Right ventricle myocardium inferior (tissue), 1 donor: ENCODE measurements at places on chromosomes 7 and 10. TPM values are rescaled to one million over a fixed set of nuclear protein-coding genes. Genes with fewer than 3 reads are reported as not detected.

- no peak for DNase-seq
These were observed 546.5 kb upstream of the SEMA3D start for GRCh38 chr7:85733169-85733915.

DNA sequence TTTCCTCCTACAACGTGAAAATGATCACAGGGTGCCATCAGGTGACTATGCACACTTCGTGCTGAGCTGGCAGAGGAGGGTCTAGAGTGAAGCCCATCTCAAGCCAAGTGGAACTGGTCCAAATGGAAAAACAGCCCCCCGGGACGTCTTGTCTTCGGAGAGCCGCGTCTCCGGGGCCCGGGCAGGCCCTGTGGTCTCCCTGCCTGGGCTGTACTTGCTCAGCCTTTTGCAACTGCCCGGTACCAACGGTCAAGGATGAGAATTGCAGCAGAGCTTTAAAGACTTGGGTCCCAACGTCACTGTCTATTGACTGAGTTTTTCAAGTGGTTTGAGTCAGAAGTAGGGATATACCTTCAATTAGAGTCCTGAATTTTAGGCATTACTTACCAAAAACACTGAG lies 315.5 kb downstream of the PTPRN2 start:
- peak; percentile 17 for DNase-seq

Gene IL15RA
- 11.6 TPM for total RNA-seq

GRCh38 chr7:16891338-16891737 lies 9.6 kb upstream of the AGR3 start:
- DNase-seq, result no peak

DNA sequence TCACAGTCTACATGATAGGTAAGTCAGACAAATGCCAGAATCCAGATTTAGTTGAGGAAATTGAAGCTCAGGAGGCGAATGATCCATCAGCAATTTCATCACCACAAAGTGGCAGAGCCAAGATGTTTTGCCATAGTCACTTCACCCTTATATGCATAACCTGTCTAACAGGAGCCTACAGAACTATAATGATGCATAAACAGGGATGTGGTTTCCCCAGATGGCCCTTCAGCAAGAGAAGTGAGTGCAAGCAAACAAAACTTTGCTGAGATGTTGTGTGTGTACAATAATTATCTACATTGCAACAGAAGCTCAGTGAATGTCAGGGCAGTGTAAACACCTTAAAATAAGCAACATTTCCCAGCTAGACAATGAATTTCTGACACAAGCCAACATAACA lies 28.6 kb downstream of the PON3 start:
- no peak for DNase-seq

DNA sequence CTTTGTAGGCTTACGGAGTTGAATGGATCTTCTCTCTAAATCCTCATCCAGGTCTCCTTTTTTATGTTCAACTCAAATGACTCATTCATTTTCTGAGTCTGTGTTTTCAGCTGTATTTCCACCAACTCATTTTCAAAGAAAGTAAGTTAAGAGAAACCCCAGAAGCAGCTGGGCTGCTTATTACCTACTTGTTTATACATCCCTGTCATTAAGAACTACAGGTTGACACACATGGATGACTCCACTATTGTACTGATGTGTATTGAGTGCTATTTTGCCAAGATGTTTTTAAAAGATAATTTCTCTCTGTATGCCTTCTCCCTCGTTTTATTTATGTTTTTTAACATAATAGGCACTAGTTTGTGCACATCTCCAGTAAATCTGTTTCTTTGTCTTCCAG lies 41.9 kb downstream of the DGKI start:
- DNase-seq, result no peak

Gene ANXA8
- 1.1 TPM for total RNA-seq

Gene CLDN3
- total RNA-seq, result not detected

- no peak for DNase-seq
These were observed 8.7 kb downstream of the FAM200A start for GRCh38 chr7:99543081-99543671.

Gene YAE1
- total RNA-seq, result 19.0 TPM

DNA sequence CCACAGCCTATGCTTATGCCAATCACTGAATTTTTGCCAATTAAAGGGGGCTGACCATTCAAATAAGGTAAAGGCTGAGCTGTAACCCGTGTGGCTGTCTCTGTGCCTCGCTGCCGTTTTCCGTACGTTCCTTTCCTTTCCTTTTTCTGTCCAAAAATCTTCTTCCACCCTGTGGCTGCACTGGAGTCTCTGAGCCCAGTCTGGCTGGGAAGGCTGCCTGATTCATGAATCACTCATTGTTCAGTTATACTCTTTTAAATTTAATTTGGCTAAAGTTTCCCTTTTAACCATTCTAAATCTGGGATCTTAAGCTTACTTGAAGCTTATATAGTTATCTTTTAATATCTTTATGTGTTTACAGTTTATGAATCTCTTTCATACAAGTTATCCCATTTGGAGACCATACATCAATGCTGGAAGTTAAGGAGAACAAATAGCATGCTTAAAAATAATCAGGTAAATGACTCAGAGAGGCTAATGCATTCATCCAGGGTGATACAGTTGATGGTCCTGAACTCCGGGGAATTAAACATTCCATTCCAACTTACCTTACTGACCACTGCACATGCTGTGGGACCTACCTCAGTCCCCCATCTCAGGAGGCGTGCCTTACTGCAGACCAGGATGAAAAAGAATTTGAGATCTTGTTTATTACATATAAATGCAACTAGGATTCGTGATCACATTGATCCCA lies 385.3 kb upstream of the ADARB2 start:
- DNase-seq, result no peak

Gene ADCY1
- 5.9 TPM for total RNA-seq

- no peak for DNase-seq
These were observed 341.8 kb upstream of the SEMA3A start for GRCh38 chr7:84536271-84536870.

Gene MLXIPL
- 6.4 TPM for total RNA-seq

GRCh38 chr7:28077616-28078015 lies 103.0 kb downstream of the JAZF1 start:
- DNase-seq, result no peak

- DNase-seq, result no peak
These were observed 59.1 kb downstream of the FRMD4A start for GRCh38 chr10:14271621-14272020.

GRCh38 chr7:37083311-37084096 lies 359.2 kb upstream of the AOAH start:
- no peak for DNase-seq

DNA sequence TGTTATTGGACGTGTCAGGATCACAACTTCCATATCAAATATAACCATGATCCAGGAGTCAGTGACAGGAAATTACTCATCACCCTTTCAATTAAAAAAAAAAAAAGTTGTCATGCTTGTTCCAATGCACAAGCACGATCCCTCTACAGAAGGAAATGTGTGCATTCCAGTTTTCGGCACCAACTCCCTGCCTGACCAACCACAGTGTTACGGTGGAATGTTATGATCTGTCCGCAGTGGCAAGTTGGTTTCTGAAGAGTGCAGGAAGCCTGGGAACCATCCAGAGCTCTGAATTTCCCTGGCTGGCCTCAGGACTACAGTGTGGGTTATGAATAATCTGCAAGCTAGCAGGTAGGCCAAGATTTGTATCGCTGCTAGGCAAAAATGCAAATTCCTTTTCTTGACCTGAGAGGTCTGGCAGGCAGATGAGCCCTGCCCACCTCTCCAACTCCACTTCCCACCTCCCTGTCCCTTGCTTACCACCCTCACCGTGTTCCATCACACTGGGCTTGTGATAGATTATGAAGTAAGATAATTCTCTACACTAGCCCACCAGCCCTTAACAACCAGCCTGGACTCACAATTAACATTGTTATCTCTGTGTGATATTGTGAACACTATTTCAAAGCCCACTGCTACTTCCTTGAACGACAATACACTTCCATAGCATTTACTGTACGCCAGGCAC lies 20.4 kb downstream of the FRMPD2 start:
- DNase-seq, result no peak

Gene CHAT
- total RNA-seq, result not detected

Gene MYPN
- total RNA-seq, result 112 TPM

- no peak for DNase-seq
These were observed 24.7 kb downstream of the AFAP1L2 start for GRCh38 chr10:114379631-114380041.

Gene RARRES2
- 32.6 TPM for total RNA-seq

- DNase-seq, result no peak
These were observed 798.7 kb downstream of the IPMK start for GRCh38 chr10:57468894-57469432.

DNA sequence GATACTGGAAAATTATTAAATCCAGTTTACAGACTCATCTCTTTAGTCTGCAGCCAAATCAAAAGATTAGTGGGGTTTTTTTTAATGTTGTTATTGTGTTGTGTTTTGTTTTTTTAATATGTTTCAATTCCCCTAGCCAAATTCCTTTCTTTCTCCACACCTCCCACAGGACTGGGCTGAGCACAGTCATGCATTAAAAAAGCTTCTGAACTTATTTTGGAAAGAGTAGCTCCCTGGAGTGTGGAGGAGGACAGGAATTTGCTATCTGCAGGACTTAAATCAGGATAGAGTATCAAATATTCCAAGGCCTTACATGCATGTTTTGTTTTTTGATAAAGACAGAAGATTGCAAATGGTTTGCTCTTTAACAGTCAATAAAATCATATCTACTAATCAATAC lies 90.7 kb downstream of the GNAI1 start:
- no peak for DNase-seq

DNA sequence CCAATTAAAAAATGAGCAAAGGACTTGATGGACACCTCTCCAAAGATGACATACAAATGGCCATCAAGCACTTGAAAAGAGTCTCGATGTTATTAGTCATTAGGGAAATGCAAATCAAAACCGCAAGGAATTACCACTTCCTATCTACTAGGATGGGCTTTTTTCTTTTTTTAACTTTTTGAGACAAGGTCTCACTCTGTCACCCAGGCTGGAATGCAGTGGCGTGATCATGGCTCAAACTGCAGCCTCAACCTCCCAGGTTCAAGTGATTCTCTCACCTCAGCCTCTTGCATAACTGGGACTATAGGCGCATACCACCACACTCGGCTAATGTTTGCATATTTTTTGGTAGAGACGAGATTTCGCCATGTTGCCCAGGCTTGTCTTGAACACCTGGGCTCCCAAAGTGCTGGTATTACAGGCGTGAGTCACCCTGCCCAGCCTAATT lies 13.6 kb downstream of the NKX1-2 start:
- DNase-seq, result no peak

Gene AGAP9
- total RNA-seq, result 1.7 TPM

GRCh38 chr10:89421018-89421476 lies 6.7 kb downstream of the IFIT5 start:
- no peak for DNase-seq

Gene TMEM176B
- total RNA-seq, result 43.1 TPM

DNA sequence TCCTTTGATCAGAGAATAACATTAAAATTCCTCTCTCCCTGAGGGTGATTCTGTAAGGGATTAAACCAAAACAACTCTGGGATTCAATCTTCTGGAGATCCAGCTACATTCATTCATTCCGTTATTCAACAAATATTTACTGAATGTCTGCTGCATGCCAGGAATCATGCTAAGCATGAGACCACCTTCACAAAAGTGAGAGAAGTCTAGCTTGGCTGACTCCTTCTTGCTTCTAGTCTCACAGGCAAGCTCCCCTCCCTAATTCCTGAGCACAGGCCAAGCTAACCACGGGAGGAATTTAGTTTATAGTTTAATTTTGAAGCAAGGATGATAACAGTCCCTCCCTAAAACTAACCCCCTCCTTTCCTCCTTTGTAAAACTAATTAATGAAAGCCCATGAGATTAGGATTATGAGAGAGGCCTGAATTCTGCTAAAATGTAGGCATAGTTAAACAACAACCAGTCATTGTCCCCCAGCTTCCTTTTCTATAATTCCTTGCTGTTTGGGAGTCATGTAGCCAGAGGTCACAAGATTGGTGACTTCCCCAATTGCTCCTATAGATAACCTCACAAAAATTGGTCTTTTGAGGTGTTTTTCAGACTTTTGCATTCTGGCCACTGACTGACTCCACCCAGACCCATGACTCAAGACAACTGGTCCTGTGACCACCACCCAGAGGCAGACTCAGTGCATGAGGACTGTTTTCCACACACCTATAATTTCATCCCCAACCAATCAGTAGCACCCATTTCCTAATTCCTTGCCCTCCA lies 113.5 kb downstream of the ITGB8 start:
- DNase-seq, result no peak

Gene MUC3A
- 0.51 TPM for total RNA-seq

GRCh38 chr7:128767475-128768110 lies 8.0 kb downstream of the OPN1SW start:
- no peak for DNase-seq

GRCh38 chr7:158432369-158433341 lies 155.0 kb downstream of the PTPRN2 start:
- no peak for DNase-seq

- DNase-seq, result no peak
These were observed 29.7 kb upstream of the DDC start for GRCh38 chr7:50594734-50595485.

Gene FFAR4
- total RNA-seq, result 0.24 TPM

DNA sequence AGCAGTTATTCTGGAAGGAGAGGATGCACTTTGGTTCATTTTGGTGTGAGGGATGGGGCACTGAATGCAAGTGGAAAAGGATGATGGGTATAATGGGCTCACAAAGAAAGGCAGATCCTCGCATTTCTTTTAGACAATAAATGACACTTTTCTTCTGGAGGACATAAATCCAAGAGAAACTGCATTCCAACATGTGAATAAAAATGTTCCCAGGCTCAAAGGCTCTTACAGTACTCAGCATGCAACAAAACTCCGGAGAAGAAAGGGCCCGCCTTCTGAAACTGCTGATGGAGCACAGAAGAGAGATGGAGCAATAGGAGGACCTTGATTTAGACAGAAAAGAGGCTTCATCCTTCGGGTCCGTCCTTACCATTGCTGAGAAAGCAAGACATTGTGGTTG lies 538.2 kb upstream of the DPP6 start:
- DNase-seq, result no peak

- peak; percentile 88 for DNase-seq
These were observed 46.2 kb downstream of the AOC1 start for GRCh38 chr7:150898475-150899011.
